ENCODE measurements at places on chromosomes 3 and 15. TPM values are rescaled to one million over a fixed set of nuclear protein-coding genes. Genes with fewer than 3 reads are reported as not detected.

DNA sequence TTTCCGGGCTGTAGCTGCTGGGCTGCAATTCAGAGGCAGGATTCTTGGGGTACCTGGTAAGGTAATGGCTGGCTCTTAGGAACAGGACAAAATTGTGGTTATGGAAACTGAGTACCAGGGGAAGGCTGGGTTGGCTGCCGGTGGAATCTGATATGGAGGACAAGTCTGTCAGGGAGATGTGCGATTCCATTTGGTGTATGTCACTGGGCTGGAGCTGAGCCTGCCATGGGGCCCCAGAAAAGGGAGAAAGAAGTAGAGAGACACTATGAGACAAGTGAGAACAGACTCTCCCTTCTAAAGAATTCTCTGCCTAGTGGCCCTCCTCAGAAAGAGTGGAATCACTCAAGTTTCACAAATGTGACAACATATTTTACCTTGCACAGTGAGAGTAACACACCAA lies 368.2 kb upstream of the ROPN1 start:
- DNase-seq: no peak

- DNase-seq: no peak
These were observed 10.1 kb upstream of the CAMK1 start for GRCh38 chr3:9779721-9780457.

DNA sequence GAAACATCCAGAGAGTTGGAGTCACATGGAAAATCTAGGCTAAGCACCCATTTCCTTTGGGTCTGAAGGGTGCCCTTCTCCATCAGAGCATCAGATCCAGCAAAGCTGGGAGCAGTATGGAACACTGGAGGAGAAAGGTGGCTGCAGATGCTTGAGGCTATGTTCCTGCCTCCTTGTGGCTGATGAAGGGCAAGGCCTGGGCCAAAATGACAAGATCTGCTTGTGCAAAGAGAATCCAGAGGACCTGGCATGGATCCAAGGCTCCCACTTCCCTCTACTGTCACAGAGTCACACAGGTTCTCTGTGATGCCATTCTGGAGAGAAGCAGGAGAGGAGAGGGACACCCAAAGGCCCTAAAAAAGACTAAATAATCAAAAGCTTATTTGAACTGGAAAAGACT lies 9.2 kb upstream of the ATP8B4 start:
- no peak for DNase-seq

GRCh38 chr3:195899701-195900435 lies 8.5 kb downstream of the TNK2 start:
- peak; percentile 42 for DNase-seq

GRCh38 chr3:42213417-42213816 lies 52.6 kb downstream of the CCK start:
- no peak for DNase-seq

DNA sequence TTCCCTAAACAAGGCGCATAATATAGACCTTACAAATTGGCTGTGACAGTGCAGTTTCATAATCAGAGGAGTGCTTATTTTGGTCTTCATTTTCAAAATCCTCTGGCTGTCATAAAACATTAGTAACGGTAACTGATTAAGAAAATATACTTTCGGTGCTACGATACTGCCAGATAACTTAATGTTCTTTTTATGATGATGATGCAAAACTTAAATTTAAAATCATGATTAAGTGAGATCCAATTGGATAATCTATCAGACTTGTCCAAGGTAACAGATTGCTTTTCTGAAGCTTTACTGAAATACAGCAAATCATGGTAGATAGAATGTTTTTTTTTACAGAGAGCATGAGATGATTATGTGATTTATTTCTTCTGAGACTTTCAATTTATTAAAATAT lies 364.2 kb upstream of the CNTN3 start:
- DNase-seq: no peak

- DNase-seq: no peak
These were observed 26.3 kb downstream of the SCN11A start for GRCh38 chr3:39025222-39025970.

DNA sequence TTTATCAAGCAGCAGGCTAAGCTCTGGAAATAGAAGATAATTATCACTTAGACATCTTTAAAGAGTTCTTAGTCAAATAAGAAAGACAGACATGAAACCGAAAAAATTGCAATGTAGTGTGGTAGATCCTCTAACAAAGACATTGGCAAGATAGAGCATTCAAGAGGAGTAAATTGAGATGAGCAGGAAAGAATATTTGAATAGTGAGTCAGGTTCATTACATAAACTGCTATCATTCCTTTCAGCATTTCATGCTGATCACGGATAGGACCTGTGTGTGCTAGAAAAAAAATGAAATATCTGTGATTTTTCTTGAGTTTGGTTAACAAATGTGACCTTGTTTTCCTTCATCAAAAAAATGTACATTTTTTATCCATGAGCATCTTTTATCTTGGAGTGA lies 460.9 kb downstream of the OTOL1 start:
- no peak for DNase-seq

GRCh38 chr3:8450618-8451017 lies 51.0 kb upstream of the LMCD1 start:
- DNase-seq: no peak

Gene LRRIQ4
- 0.18 TPM for total RNA-seq

Gene MORC1
- total RNA-seq: not detected

Gene ACAD11
- 12.6 TPM for total RNA-seq

Gene SLC27A2
- total RNA-seq: 2.9 TPM

Gene CAND2
- total RNA-seq: 3.7 TPM

Gene CPNE9
- not detected for total RNA-seq

Gene HIGD2B
- total RNA-seq: 0.24 TPM

Gene C3orf49
- total RNA-seq: not detected

Gene SQOR
- total RNA-seq: 79.2 TPM
